ENCODE measurements at places on chromosomes 4 and X.

GRCh38 chr4:52551487-52551886 is 107.6 kb downstream of the USP46 start:
- peak; percentile 73 for DNase-seq

DNA sequence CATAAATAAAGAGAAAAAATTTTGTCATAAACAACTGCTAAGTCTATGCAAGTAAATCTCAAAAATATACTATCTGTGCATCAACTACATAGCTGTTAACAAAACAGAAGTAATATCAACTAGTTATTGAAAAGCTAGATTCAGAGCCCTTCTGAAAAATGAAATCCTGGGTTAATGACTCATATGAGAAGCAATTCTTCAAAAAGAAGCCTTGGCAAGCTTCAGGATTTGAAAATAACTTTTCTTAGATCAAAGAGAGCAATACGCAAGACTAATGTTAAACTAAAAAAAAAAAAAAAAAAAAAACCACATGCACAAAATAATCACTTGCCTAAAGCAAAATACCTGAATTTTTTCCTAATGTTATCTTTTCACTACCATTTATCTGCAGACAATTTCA is 566.1 kb upstream of the BOD1L1 start:
- DNase-seq = no peak

DNA sequence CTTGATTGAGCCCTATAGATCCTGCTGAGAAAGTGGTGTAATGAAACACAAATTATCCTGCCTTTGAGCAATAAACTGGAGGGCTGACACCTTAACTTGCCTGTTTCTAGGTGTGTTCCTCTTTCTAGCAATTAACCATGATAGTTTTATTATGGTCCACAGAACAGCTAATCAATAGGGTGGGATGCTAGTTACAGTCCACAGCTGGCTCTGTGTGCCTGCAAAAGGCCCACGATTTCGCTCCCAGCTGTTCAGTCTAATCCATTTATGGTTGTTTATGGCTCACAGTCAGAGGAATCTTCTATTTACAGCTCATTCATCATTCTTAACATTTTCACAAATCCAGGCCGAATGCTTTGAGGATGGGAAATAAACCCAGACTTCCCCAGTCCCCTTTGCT is 674.9 kb downstream of the SMARCA1 start:
- DNase-seq = no peak

DNA sequence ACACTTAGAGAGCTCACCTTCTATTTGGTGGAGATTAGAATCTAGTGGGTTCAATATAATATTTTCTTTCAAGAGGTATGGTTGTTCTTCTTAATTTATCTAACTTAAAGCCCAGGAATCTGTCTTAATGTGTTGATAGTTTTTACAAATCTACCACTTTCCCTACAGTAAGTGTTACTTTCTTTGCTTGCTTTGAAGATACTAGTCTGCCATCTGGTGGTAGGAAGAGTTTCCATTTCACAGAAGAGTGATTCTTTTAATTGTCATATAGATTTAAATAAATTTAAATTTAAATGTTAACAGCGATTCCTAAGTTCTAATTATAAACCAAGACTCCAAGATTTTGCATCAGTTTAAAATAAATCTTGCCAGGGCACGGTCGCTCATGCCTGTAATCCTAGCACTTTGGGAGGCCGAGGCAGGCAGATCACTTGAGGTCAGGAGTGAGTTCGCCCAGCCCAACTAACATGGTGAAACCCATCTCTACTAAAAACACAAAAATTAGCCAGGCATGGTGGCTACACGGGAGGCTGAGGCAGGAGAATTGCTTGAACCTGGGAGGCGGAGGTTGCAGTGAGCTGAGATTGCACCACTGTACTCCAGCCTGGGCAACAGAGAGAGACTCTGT is 43.5 kb downstream of the NUDT9 start:
- DNase-seq = no peak

GRCh38 chr4:100894339-100894870 is 376.6 kb upstream of the EMCN start:
- DNase-seq = no peak

GRCh38 chr4:73197220-73197619 is 61.4 kb downstream of the ANKRD17 start:
- no peak for DNase-seq

- no peak for DNase-seq
Measured at GRCh38 chrX:10032147-10032546, 65.0 kb downstream of the CLDN34 start.
